ENCODE measurements at places on chromosomes 7 and 10.

DNA sequence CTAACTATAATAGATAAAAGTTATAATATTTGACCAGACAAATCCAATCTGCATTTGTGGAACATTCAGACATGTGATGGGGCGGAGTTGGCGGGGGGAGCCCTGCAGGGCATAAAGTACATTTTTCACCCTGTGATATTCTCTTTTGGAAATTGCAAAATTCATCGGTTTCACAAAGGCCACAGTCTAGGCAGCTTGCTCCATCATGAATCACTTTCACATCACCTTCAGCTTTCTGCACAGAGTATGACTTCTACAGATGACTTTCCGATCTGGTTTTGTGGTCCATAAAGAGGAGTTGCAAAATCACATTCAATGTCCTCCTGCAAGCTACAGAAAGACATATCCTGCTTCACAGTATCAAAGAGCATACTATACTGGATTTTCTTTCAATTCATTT lies 51.4 kb upstream of the APBB1IP start:
- H3K36me3 ChIP-seq: no peaks in the 10 kb centered on the region
- no peaks in the 10 kb centered on the region for H3K4me1 ChIP-seq
- no peak overlapping the region for H3K4me3 ChIP-seq
- H3K27me3 ChIP-seq: no peaks in the 10 kb centered on the region
- DNase-seq: no peak

DNA sequence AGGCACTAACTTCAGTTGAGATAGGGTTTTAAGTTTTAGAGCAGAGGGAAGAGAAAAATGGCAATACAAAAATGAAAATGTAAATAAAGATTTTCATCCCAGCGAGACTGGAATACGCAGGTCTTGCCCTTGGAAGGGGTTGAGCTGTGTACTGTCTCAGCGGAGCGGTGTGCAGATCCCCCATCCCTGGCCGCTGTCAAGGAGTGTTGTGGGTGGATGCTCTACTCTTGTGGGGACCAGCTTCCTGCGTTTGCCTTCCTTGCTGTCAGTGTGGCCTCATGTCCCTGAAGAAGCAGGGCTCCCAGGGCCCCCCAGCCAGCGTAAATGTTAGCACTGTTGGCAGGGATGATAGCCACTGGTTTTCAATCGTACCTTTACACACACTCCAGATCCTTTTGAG lies 249.7 kb upstream of the PITRM1 start:
- DNase-seq: no peak
- no peaks in the 10 kb centered on the region for H3K4me1 ChIP-seq
- H3K27me3 ChIP-seq: no peaks in the 10 kb centered on the region
- no peaks in the 10 kb centered on the region for H3K36me3 ChIP-seq

DNA sequence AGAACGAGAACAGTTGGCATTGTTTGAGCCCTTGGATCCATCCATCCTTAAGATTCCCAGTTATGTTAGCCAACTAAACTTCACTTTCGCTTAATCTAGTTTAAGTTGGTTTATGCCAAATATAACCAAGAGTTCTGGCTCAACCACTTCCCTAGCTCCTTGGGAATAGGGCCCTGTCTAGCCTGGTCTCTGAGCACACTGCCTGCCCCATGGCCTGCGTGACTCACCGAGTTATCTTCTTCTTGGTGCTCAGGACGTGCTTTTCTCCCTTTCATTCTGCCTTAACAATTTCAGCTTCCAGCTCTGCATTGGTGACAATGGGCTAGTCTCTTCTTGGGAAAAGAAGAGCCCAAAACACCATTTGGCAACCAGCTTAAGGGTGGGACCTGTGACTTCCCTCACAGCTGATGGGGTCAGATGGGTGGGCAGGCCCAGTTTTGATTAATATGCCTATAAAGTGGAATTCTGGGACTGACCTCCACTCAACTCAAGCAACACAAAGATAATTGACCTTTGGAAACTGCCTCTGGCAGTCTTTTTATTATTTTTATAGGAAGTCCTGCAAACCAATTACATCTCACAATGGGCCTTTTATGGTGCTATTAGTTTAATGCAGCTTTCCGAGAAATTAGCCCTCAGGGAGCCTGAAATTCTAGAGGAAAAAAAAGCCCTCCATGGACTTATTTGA lies 126.4 kb downstream of the CFAP58 start:
- no peak for DNase-seq
- no peak overlapping the region for H3K4me3 ChIP-seq
- H3K27me3 ChIP-seq: no peaks in the 10 kb centered on the region
- H3K36me3 ChIP-seq: no peaks in the 10 kb centered on the region
- H3K4me1 ChIP-seq: no peaks in the 10 kb centered on the region

DNA sequence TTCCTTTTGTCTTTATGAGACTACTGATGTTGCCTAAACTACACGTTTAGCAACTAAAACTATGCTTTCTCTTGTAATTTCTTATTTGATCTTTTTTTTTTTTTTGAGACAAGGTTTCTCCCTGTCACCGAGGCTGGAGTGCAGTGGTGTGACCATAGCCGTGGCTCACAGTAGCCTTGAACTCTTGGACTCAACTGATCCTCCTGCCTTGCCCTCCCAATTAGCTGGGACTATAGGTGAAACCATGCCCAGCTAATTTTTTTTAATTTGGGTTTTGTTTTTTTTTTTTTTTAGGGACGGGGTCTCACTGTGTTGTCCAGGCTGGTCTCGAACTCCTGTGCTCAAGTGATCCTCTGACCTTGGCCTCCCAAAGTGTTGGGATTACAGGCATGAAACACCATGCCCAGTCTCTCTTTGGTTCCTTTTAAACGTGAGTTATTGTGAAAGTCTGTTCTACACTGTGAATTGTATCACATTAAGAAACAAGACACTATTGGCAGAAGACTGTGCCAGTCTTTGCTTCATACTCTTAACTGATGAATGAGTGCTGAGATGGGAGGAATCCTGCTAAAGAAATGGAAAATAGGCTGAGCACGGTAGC lies 6.4 kb downstream of the TMEM248 start:
- no peak for DNase-seq
- no peak overlapping the region for H3K4me3 ChIP-seq
- H3K27me3 ChIP-seq: no peaks in the 10 kb centered on the region
- peaks cover 3% of the 10 kb centered on the region for H3K4me1 ChIP-seq
- H3K36me3 ChIP-seq: no peaks in the 10 kb centered on the region

DNA sequence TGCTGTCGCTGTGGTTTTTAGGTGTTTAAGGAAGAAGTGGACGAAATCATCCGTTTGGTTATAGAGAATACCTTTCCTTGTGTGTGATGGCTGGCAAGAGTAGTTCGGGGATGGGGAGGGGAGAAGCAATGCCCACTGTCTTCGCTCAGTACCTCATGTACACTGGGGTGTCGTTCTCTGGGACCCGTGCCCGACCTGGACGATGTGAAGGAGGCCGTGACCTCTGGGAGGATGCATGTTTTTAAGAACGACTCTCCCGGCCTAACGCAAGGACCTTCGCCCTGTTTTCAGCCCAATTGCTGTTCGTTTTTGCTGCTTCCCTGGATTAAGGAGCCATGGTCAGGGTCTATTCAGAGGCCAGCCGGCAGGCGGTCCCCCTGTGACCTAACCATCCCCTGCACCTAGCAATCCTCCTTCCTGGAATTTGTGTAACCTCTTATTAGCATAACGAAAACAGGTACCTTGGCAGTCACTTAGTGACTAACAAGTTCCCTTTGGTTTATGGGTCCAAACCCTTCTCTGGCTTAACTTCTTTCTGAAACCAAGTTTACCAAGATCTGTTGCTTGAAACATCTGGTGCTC lies 1.3 kb downstream of the NFE2L3 start:
- H3K27me3 ChIP-seq: no peaks in the 10 kb centered on the region
- H3K36me3 ChIP-seq: no peaks in the 10 kb centered on the region
- H3K4me1 ChIP-seq: peaks cover 19% of the 10 kb centered on the region
- peak overlapping the region; percentile 65 for H3K4me3 ChIP-seq
